ENCODE measurements at places on chromosomes 2 and 18.
A peak's percentile ranks its signal among the peaks of the same experiment; 100 is the strongest.

- no peak for DNase-seq
These were observed 948.8 kb downstream of the SOCS6 start for GRCh38 chr18:71237641-71238040.

DNA sequence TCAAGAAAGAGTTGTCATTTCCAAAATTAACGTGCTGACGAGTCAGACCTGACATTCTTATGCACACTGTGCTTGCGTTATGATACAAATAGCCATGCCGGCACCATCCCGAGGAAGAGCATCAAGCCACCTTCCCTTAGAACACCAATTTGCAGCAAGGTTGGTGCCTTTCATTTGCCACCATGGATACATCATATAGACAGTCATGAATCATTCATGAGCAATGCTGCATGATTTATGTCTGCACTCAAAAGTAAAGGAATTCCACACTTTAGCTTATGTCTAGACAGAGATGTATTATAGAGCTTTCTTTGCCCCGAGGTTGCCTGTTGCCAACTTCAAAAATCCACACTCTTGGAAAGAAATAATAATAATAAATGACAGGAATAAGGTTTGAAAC is 166.9 kb downstream of the VWC2L start:
- no peak for DNase-seq

GRCh38 chr2:15591692-15592463 is at the start of gene DDX1:
DDX1 (plus strand) TSS chr2:15591868; CDS start chr2:15591934, 66 bp downstream.
- DNase-seq, result peak; percentile 70

DNA sequence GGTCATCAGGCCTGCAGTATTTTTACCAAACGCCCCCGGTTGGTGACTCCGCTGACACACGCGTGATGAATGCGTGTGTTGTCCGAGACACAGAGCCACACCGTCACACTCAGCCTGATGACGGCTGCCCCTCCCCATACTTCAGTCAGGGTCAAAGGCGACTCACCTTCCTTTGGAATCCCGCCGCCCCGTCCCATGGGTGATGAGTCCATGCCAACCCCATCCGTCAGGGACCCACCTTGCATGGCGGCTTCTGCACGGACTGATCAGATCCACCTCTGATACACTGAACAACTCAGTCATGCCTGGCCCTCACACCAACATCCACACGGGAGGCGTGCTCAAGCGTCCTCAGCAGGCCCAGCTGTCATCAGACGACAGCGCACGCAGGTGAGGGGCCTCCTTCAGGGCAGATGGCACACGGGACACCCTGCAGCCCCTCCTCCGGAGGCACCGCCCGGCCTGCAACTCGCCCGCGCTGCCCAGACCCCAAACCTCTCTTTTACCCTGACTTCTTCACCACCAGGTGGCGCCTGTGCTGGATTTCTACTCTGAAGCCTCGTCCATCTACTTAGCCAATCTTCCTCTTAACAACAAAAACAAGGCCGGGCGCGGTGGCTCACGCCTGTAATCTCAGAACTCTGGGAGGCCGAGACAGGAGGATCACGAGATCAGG is 89.2 kb downstream of the ZNF516 start:
- peak; percentile 23 for DNase-seq

DNA sequence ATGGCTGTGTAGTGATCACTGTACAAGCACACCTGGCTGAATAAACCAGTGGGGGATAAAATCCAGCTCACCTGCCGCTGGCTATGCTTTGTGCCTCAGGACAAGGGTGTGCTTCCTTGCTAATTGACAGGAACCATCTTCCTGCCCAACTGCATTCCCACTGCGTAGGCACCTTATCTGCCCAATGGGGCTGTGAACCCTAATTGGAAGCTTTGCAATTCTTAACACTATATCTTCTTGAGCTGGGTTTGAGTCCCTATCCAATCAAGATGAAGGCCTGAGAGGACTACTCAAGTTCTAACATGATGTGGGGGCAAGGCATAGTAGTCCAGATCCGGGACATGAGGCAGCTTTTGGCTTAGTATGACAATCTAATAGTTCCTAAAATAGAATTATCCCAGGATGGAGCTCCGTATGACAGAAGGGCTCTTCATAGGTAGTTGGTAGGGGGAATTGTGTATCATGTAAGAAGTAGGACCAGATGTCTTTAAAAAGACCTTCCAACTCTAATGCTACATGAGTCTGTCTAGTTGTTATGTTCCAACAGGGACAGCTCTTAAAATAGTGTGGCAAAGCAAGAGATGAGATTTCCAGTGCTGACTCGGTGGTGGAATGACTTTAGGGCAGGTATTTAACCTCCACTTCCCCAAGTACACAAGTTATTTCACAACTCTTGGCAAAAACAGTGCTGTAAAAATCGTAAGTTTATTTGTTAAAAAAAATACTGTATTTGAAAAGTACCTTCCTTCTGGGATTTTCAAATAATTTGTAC is 2.3 kb upstream of the TMEM150A start:
- DNase-seq, result no peak

- no peak for DNase-seq
These were observed 414.3 kb downstream of the ZNF804A start for GRCh38 chr2:185012643-185013042.

- no peak for DNase-seq
These were observed 18.8 kb upstream of the MMADHC start for GRCh38 chr2:149606251-149606811.

- no peak for DNase-seq
These were observed 631.5 kb downstream of the NYAP2 start for GRCh38 chr2:226030788-226031646.

DNA sequence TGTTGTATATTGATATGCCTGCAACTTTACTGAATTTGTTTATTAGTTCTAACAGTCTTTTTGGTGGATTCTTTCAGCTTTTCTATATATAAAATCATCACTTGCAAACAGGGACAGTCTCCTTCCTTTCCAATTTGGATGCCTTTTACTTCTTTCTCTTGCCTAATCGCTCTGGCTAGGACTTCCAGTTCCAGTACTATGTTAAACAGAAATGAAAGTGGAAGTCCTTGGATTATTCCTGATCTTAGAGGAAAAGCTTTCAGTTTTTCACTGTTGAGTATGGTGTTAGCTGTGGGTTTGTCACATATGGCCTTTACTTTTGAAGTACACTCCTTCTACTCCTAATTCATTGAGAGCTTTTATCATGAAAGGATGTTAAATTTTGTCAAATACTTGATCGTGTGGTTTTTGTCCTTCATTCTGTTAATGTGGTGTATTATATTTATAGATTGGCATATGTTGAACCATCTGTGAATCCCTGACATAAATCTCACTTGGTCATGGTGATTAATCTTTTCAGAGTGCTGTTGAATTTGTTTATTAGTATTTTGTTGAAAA is 52.9 kb downstream of the REL start:
- DNase-seq, result no peak

DNA sequence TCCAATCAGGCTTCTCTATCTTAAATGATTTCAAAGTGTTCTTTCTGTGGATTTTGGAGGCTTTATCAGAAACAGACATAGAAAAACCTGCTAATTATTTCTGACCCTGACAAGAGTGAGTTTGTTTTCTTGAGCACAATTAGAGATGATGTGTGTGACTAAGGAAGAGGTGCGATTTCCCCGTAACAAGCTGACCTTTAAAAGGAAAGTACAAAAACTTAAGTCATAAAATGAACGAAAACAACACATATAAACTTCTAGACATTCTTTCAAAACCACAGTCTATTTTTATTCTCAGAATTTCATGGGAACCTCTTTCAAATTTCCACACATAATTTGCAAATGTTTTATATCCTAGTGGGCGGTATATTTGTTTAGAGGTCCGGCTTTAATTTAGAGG is 604.8 kb downstream of the CPS1 start:
- no peak for DNase-seq
